ENCODE measurements at places on chromosomes 13 and 19.

GRCh38 chr13:28370448-28370847 is 124.5 kb downstream of the FLT1 start:
- no peak for DNase-seq

DNA sequence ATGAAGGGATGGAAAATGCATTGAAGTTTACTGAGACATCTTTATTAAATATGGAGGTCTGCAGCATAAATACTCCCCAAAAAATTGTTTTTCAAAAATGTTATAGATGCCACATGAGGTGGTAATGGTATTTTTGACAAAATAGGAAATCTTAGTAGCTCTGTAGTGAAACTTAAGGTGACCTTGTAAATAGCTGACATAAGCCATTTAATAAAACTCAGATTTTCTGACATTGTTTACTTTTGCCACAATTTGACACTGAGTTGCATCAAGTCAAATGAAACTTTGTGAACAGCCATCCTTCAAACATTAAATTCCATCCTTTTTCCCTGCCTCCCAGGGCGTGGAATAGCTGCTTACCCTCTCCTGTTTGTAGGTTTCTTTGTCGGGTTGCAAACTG is 953.1 kb downstream of the PCDH17 start:
- DNase-seq, result no peak

DNA sequence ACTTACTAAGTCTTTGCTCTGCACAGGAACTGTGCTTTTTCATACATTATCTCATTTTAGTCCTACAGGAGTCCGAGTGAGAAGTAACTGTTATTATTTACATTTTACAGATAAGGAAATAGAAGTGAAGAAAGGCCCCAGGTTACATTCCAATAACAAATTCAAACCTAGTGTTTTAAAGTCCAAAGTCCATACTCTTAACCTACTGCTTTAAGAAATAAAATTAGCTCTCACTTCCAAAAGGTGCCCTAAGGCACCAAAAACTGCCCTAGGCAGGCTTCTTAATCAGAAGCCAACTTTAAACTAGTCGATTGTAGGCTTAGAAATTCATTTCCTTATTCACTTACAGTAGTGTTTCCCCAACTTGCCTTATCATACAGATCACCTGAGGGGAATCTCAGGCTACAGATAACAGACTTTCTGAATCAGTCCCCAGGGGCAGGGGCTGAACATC is 555.9 kb downstream of the DIAPH3 start:
- no peak for DNase-seq

DNA sequence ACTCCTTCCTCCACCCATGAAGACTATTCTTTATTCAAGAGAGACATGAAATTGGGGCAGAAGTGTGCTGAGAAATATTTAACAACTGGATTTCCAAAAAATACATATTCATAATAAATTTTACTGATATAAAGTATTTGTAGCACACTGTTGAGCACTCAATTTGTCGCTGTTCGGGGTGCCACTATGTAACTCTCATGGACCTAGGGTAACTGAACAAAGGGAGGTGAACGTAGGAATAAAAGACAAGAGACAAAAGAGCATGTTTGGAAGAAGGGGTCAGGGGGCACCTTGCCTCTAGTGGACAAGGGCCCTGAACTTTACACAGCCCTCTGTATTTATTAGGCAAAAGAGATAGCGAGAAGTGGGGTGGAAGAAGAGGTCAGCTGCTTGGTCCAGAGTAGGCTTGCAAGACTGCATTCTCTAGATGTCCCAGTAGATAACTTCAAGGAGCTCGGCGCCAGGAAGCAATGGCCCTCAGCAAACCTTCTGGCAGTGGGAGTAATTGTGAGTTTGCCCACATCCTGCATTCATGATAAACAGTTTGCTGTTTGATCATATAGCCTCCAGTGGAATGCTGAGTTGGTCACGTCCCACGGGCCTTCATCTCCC is 4.5 kb upstream of the ZNF175 start:
- DNase-seq, result no peak

- peak; percentile 73 for DNase-seq
These were observed at the start of gene ZNF880 for GRCh38 chr19:52369559-52370340. TSS of gene ZNF880 (plus strand) at chr19:52369923. CDS start at chr19:52369966, 43 bp downstream.

DNA sequence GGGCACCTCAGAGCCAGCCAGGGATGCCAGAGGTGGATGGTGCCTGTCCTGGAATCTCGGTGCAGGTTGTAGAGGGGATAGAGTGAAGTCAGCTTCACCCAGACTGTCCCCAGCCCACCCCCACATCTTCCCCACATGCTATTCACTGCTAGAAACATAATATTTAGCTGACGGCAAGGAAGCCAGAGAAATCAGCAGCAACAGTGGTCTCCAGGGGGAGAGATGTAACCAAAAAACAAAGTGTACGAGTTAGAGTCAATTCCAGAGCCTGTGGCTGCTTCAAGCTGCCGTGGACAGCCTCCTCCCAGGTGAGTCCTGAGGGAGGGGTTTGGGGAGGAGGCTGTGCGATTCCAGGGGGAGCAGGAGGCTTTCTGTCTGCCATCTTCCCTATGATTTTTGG is 97.6 kb downstream of the ZNF536 start:
- DNase-seq, result no peak

GRCh38 chr19:57803594-57804325 is 11.0 kb downstream of the ZNF552 start:
- DNase-seq, result no peak

DNA sequence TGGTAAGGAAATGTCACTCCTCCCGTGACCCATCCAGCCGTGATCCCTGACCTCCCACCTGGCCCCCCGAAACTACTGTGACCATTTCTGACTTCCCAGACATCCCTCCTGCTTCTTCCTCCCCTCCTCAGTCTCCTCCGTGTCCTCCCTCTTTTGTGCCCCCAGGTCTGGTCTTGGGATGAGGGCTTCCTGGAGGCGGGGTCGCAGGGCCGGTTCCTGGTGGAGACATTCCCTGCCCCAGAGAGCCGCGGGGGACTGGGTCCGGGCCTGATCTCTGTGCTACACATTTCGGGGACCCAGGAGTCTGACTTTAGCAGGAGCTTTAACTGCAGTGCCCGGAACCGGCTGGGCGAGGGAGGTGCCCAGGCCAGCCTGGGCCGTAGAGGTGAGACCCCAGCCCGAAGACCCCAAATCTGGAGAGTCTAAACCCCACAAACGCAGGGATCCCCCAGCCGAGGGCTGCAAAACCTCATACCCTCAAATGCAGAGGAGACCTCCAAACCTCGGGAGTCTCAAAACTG is 5.0 kb downstream of the KIRREL2 start:
- no peak for DNase-seq

DNA sequence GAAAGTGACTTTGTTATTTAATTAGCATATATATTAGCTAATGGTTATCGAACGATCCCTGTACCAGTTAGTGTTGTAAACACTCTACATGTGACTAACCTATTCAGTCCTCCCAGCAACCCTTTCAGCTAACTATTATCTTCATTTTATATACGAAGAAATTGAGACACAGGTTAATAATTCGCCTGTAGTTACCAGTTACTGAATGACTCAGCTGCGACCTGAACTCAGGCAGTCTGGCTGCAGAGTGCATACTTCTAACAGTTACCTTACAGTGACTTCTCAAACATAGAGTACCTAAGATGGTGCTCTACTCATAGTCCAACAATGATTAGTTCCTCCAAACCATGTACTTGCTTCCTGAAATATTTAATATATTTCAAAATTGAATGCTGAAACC is 117.7 kb downstream of the FNDC3A start:
- DNase-seq, result no peak

GRCh38 chr13:113585896-113586295 is 1.3 kb downstream of the TFDP1 start:
- no peak for DNase-seq

DNA sequence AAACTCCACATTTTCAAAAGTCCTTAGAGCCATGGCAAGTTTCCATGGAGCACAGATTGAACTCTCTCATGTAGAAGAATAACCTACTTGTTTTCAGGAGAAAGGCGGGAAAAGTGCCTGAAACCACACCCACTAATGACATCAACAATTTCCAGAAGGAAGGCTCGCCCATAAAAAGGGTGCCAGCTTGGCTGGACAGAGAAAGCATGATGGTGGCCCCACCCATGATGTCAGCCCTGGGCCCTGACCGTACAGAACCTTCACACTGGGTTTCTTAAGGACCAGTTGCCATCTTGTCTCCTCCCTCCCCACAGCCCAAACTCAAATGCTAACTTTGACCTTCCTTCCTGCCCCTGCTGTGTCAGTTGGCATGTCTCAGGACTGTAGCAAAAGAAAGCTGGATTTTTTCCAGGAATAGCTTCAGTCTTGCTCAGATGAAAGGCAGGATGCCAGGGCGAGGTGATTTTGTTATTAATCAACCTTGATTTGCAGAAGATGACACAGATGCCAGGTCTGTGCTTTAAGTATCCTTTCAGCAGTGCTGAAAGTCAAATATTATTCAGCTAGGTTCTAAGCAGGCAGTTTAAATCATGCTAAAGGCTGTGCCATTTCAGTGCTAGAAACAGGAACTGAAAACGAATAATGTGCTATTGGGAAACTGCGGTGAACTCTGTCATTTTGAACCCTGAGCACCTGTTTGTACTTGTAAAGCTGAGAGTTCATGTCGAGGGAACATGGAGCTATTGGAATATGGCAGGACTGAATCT is 89.5 kb upstream of the RFC3 start:
- DNase-seq, result no peak

Data from stimulated activated CD4-positive, alpha-beta T cell treated with anti-CD3 and anti-CD28 coated beads, Interleukin-1b, Interleukin-23, amount 100 ng/mL, for 1 hour (primary cell).